ENCODE measurements at places on chromosomes 2 and 18. TPM values are rescaled to one million over a fixed set of nuclear protein-coding genes. Genes with fewer than 3 reads are reported as not detected.

The SLC14A1 gene
- 21.7 TPM for total RNA-seq

The RAX gene
- not detected for total RNA-seq

The DSG1 gene
- not detected for total RNA-seq

The CKAP2L gene
- total RNA-seq = 13.3 TPM

The GATA6 gene
- total RNA-seq = 2.5 TPM

The GTF3C2 gene
- 25.5 TPM for total RNA-seq

The POTEC gene
- total RNA-seq = not detected

The GKN2 gene
- total RNA-seq = not detected

The AGXT gene
- total RNA-seq = not detected

The SESTD1 gene
- 11.1 TPM for total RNA-seq

The IL1F10 gene
- total RNA-seq = not detected

The RTTN gene
- 19.9 TPM for total RNA-seq

The SATB2 gene
- total RNA-seq = 8.4 TPM

The TDRD15 gene
- not detected for total RNA-seq

The MATN3 gene
- 1.1 TPM for total RNA-seq

The MYO5B gene
- 0.56 TPM for total RNA-seq

The BZW1 gene
- total RNA-seq = 323 TPM

The AQP12A gene
- not detected for total RNA-seq

The IL36B gene
- total RNA-seq = not detected

The ZNF142 gene
- 3.3 TPM for total RNA-seq

The CXCR1 gene
- total RNA-seq = not detected

- DNase-seq = no peak
Observed at GRCh38 chr2:55038428-55038827, 11.8 kb downstream of the RTN4 start.

DNA sequence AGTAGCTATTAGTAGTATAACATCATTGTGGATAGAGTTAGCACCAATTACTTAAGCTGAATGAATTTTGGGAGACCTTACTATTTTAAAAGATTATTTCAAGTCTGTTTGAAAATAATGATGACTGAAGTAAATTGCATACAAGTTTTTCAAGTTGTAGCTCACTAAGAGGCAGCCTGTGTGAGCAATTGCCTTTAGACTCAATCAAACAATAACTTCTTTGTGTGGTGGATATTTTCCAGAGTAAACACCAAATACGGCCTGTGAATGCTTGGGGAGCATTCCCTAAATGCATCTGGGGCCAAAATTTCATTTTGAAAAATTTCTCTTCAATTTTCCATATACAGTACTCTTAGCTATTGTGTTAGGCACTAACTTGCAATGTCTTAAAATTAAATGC, 7.9 kb downstream of the SERPINB12 start:
- no peak for DNase-seq

- DNase-seq = no peak
Observed at GRCh38 chr2:176526995-176527901, 258.0 kb downstream of the MTX2 start.

DNA sequence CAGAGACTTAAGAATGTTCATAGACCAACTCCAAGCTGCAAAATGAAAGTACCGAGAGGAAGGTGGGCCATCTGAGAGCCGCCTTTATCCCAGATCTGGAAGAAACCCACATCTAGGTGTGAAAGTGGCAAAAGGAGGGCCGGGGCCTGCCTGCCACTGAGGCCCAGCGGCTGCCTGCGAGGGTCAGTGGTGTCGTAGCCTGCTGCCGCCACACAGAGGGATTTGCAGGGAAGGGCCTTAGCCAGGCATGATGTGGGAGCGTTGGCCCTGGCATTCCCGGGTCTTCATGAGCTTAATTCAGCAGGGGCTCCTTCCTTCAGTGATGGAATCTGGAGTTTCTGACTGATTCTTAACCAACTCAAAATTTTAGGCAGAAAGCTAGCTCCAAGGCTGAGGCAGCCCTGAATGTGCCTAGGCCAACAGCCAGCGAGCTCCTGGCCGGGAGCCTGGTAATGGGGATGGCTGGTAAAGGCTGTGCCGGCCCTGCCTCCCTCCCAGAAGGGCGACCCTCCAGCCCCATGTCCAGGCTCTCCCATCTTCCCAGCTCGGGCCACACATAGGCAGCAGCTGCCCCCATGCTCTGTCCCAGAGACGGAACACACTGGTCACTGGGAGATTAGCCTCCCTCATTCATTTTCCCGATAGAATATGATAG, 230.1 kb downstream of the AGAP1 start:
- no peak for DNase-seq

DNA sequence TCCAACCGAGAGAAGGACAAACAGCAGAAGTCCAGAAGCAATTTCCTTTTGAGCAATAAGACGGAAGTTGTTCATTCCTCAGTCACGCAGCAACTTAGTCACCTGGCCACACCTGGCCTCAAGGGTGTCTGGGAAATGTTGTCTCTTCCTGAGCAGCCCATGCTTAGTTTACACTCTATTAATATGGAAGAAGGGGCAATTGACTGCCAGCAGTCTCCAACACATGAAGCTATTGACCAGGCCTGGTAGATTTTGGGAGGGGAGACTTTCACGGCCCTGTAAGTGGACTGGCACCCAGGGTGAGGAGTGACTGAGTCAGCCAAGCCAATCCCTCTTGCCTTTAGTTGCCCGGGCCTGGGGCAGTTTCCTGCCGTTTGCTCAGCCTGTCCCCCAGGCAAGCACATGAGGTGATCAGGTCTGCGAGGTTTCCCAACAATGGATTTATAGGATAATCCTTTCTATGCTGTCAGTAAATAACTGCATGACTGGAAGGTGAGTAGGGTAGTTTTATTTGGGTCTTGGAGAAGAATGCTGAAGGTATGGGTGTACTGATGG, 43.8 kb upstream of the PPP4R1 start:
- DNase-seq = no peak

GRCh38 chr2:54635554-54636152, 87.8 kb upstream of the EML6 start:
- DNase-seq = peak; percentile 46

- no peak for DNase-seq
Observed at GRCh38 chr2:226050822-226051221, 651.3 kb downstream of the NYAP2 start.

- DNase-seq = no peak
Observed at GRCh38 chr2:198004921-198005829, 200.8 kb downstream of the PLCL1 start.

GRCh38 chr18:12886498-12887126, 2.6 kb upstream of the PTPN2 start:
- no peak for DNase-seq

DNA sequence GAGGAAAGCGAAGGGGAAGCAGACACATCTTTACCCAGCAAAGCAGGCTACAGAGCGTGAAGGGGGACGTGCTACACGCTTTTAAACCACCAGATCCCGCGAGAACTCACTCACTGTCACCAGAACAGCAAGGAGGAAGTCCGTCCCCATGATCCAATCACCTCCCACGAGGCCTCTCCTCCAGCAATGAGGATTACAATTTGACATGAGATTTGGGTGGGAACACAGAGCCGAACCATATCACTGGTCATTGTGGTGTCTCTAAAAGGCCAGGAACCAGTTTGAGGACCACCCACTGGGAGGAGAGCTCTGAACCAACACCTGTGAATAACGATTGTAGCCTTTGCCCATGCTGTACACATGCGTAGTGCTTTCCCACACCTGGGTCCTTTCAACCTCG, 116.6 kb upstream of the FAM136A start:
- no peak for DNase-seq

DNA sequence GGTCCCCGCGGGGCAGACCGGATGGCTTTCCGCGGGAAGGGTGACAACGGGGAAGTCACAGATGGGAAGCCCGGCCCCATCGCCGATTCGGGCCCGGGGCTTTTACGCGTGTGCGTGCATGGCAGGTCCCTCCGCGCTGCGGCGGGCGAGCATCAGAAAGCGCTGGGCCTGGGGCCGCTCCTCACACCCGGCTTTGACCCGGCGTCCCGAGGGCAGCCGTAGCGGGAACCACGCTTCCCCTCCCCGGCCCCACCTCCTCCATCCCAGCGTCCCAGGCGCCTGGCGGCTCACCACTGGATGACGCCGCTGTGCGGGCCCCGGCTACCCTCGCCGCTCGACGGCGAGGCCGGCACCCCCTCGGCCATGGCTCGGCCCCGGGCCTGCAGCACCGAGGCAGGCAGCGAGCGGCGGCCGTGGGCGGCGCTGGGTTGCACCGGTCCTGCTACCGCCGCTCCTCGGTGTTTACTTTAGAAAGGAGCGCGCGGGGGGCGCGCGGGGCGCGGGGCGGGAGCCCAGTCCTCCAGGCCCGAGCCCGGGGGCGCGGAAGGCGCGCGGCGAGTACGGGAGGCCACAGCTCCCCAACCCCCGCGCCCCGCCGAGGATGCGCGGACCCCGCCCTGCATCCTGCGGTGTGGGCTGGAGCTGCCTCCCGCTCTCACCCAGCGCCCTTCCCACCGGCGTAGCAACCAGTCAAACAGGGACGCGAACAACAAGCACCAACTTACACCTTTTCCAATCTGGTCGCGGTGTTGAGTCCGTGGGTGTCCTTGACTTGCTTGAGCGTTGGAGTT, 806 bp downstream of the RFX8 start:
- peak; percentile 45 for DNase-seq

DNA sequence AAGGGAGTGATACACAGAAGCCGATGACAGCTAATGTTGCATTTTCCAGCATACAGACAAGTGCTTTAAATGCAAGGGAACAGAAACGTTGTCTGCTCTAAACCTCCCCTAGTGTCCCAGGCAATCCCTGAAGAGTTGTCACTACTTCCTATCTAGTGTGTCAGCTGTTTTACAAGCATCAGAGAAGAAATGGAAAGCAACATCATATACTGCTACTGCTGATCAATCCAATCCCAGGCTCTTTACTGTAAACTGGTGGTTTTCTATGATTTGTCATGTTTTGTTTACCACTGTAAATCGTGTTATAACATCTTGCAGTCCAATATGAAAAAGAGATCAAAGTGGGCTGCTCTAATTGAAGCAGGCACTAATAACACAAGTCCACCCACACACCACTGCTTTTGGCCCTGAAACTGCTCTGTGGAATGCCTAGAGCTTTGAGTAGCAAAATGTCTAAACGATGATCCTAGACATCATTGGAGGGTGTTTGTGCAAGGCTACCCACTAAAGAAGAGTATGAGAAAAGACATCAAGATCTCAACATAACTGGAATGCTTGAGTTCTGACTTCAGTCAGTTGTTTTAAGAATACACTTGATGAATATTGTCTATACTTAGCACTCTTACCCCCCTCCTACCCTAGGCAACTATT, 18.1 kb upstream of the ROCK1 start:
- peak; percentile 83 for DNase-seq

GRCh38 chr18:66632756-66633155, 28.9 kb upstream of the CDH19 start:
- no peak for DNase-seq

GRCh38 chr2:128413718-128414341, 95.2 kb upstream of the HS6ST1 start:
- no peak for DNase-seq

GRCh38 chr2:27184115-27184514, 27.7 kb upstream of the ATRAID start:
- no peak for DNase-seq

DNA sequence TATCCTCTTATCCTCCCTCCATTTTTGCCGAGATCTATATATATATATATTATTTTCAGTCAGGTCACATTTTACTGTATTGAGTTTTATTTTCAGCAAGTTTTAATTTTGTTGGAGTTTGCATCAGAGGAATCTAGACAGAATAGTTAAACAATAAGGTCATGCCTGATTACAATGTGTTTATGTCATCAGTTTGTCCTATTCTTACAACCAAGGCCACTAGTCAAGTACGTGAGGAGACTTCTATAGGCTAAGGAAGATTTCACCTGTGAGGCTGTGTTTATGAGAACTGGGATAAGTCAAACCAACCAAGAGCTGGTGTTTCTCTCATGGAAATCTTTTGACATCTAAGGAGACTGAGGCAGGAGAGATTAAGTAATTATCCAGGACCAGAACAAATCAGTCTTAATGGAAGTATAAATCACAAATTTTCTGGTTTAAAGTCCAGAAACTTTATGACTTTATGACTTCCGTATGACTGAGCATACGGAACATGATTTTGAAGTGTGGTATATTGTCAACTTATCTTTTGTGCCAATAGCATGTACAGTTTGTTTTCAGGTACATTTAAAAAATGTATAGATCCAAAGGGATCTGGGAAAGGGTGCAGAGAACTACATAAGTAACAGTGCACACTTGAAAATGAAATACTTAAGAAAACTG, 100.0 kb upstream of the DTNA start:
- no peak for DNase-seq

GRCh38 chr2:234491281-234491680, 5.6 kb downstream of the ARL4C start:
- no peak for DNase-seq

- no peak for DNase-seq
Observed at GRCh38 chr2:26528836-26529235, 50.9 kb upstream of the OTOF start.

GRCh38 chr2:159249990-159250715, 36.4 kb downstream of the WDSUB1 start:
- DNase-seq = peak; percentile 72

- DNase-seq = no peak
Observed at GRCh38 chr18:69586537-69586936, 185.8 kb downstream of the DOK6 start.

DNA sequence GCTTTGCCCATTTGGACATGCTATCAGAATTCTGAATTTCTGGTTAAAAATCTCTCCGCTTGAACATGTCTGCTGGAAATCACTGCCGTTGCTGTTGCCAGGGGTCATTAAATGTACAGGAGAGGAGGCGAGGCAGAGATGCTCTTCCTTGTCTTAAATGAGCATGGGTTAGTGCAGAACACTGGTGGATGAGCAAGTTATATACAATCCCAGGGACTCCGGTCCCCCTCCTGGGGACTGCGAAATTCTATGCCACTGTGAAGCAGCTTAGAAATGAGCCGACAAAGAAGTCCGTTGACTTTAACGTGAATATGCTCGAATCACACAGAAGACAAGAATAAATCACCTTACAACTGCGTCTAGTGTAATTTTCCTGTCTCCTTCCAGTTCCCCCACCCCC, 95.1 kb upstream of the KLHL14 start:
- no peak for DNase-seq

GRCh38 chr2:102159295-102159694, 16.7 kb downstream of the IL1R1 start:
- DNase-seq = no peak

GRCh38 chr2:172449911-172450550, 22.6 kb downstream of the ITGA6 start:
- peak; percentile 61 for DNase-seq

- peak; percentile 38 for DNase-seq
Observed at GRCh38 chr2:64018701-64019082, 536 bp downstream of the VPS54 start.

DNA sequence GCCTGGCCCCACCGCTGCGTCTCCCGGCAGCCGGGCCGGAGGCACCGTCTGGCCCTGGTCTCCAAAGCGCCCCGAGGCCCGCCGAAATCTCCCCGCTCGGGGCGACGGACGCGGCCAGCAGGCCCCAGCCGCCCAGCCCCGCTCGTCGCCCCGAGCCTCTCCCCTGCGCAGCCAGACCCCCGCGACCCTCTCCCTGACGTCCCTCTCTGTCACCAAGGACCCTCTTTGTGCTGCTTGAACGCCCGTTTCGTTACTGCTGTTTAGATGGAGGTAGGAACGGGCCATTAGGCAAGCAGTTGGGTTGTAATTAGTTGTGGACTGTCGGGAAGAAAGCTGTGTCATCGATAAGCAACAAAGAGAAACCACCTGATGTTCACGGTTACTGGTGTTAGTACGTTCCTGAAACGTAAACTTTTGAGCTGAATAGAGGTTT, 686 bp downstream of the UBXN4 start:
- peak; percentile 64 for DNase-seq

GRCh38 chr2:152221839-152222238, 46.3 kb upstream of the STAM2 start:
- DNase-seq = peak; percentile 76
